Thymus (tissue), 14 donors: ENCODE measurements at places on chromosomes 1 and 21.

GRCh38 chr1:115714572-115715141 lies 53.9 kb downstream of the CASQ2 start:
- DNase-seq = no peak

GRCh38 chr1:212554401-212554800 lies 54.2 kb upstream of the ATF3 start:
- DNase-seq = no peak

DNA sequence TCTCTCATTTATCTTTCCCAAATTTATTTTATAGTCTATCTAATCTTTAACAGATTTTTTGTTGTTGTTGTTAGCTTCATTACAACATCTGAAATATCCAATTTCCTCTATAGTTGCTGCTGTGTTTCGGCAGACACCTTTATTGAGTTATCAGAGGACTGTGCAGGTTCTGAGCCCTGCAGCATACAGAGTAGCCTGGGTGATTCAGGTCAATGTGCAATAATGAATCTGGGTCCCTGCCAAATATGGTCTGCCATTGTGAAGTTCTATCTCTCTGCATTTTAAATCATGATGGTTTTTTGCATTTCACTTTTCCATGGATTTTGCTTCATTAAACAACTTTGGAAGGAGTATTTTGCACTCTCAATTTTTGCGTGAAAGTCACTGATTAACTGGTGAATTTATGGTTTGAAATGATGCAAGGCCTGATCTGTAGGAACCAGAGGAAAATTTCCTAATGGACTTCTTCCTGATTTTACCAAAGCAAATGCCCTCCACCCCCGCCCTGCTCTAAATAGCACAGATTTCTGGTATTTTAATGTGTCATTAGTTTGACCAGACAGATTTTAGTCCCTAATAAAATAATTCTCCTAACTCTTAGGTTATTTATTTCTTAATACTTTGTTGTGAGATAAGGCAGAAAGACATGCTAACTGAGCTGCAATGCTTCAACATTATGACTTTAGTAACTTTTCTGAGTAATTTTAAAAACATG lies 402.3 kb downstream of the PTBP2 start:
- no peak for DNase-seq

DNA sequence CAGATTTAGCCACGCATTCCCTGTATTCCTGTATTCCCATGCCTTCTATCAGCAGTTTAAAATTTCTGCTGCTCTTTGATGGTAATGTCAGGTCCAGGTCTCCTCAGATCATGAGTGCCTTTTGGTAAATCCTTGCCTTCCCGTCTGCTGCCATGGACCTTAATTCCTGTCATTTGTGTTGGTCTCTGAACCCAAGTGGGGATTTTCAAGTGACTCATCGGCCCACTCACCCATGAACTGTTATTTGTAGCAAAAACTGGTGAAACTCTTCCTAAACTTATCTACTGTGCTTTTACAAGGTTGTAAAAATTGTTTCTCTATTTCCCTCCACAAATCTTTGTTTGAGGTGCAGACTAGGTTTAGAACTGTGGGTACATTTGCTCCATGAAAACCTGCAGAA lies 47.4 kb downstream of the ACTN2 start:
- no peak for DNase-seq

GRCh38 chr1:31203215-31203614 lies 36.5 kb downstream of the NKAIN1 start:
- DNase-seq = no peak

DNA sequence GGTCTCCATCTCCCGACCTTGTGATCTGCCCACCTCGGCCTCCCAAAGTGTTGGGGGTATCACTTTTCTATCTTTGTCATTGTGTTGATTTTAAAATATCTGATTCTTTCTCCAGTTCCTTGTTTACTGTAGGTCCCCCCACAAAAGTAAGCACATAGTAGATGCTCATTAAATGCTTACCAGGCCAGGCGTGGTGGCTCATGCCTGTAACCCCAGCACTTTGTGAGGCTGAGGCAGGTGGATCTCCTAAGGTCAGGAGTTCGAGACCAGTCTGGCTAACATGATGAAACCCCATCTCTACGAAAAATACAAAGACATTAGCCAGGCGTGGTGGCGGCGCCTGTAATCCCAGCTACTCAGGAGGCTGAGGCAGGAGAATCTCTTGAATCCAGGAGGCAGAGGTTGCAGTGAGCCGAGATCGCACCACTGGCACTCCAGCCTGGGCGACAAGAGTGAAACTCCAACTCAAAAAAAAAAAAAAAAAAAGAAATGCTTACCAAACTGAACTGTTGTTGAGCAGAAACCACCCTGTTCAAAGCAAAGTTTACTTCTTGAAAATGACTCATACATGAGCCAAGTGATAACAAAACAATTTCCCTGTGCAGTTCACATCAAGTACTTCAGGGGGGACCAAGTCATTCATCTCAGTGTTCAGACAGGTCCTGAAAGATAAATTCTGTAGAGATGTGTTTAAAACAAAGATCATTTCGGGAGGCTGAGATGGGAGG lies 24.3 kb upstream of the NID1 start:
- no peak for DNase-seq

DNA sequence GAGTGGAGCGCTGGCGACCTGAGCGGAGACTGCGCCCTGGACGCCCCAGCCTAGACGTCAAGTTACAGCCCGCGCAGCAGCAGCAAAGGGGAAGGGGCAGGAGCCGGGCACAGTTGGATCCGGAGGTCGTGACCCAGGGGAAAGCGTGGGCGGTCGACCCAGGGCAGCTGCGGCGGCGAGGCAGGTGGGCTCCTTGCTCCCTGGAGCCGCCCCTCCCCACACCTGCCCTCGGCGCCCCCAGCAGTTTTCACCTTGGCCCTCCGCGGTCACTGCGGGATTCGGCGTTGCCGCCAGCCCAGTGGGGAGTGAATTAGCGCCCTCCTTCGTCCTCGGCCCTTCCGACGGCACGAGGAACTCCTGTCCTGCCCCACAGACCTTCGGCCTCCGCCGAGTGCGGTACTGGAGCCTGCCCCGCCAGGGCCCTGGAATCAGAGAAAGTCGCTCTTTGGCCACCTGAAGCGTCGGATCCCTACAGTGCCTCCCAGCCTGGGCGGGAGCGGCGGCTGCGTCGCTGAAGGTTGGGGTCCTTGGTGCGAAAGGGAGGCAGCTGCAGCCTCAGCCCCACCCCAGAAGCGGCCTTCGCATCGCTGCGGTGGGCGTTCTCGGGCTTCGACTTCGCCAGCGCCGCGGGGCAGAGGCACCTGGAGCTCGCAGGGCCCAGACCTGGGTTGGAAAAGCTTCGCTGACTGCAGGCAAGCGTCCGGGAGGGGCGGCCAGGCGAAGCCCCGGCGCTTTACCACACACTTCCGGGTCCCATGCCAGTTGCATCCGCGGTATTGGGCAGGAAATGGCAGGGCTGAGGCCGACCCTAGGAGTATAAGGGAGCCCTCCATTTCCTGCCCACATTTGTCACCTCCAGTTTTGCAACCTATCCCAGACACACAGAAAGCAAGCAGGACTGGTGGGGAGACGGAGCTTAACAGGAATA lies 4.2 kb downstream of the TFAP2E start:
- peak; percentile 74 for DNase-seq
